NCI-H187 treated with DMSO at 0.1 percent for 48 hours (cell line): ENCODE measurements at places on chromosomes 1 and 21.

DNA sequence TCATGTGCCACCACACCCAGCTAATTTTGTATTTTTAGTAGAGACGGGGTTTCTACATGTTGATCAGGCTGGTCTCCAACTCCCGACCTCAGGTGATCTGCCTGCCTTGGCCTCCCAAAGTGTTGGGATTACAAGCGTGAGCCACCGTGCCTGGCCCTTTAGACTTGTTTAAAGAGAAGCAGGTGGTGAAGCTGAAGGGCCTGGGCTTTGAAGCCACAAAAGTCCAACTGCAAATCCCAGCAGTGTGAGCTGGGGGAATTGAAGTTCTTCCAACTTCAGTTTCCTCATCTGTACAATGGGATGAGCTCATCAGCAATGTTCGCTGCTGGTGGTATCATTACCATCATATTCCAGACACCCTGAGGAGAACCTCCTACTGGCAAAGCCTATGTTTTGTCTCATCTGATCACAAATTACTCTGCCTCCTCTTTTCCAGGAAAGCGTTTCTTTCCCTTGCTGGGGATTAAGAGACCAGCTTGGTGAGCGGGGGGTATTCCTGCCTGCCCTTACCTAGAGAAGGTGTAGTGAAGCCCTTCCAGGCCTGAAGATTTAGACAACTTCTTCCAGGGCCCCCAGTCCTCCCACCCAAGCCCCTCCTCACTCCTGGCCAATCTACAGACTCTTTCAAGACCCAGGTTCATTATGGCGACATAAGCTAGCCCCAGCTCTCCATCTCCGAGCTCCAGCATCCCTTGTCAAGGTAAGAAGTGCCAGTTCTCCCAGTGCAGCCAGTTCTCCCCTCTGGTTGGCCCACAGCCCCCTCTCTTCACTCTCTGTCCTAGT lies 2.4 kb upstream of the SHISA4 start:
- DNase-seq = no peak

DNA sequence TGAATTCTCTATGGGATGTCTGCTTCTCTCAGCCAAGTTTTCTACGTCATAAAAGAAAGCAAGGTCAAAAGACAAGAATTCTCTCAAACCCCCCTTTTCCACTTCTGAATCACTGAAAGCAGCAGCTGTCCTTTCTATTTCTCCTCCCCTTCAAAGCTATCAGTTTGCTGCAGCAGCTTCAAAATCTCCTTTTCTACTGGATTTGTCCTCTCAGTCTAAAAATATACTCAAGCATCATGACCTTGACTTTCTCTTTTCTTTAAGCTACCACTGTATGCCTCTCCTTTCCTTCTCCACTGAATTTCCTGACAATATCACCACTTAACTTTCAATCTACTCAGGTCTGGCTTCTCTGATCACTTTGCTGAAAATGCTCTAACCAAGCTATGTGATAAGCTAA lies 1.9 kb downstream of the WDR64 start:
- DNase-seq = no peak

- DNase-seq = peak; percentile 50
These were observed 464 bp downstream of the ACBD6 start for GRCh38 chr1:180501865-180502360.

GRCh38 chr1:158810311-158810710 lies 20.8 kb upstream of the MNDA start:
- DNase-seq = no peak

DNA sequence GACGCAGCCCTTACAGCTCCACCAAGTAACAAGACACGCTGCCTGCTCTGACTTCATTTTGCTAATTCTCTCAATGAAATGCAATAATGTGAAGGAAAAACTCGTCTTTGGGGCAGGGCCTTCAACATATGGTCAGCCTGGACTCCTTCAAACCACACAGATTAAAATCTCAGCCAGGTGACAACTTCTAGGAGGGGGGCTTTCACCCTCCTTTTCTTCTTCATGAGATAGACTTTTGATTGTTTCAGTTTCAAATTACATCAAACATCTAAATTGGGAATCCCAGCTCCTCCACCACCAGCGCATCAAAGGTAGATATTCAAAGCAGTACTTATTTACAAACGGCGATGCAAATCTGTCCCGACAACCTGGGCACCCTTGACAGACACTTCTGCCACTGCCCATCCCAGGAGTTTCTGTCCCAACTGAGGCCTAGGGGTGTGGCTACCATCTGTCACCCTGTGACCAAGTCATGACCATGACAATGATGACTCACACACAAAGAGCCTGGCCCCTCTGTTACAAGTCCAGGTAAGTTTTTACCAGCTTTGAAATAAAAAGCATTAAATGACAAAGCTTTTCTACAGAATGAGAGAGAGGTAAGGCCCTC lies 29.7 kb downstream of the SSBP3 start:
- no peak for DNase-seq

- DNase-seq = no peak
These were observed 200.5 kb upstream of the NEGR1 start for GRCh38 chr1:72482736-72483413.

DNA sequence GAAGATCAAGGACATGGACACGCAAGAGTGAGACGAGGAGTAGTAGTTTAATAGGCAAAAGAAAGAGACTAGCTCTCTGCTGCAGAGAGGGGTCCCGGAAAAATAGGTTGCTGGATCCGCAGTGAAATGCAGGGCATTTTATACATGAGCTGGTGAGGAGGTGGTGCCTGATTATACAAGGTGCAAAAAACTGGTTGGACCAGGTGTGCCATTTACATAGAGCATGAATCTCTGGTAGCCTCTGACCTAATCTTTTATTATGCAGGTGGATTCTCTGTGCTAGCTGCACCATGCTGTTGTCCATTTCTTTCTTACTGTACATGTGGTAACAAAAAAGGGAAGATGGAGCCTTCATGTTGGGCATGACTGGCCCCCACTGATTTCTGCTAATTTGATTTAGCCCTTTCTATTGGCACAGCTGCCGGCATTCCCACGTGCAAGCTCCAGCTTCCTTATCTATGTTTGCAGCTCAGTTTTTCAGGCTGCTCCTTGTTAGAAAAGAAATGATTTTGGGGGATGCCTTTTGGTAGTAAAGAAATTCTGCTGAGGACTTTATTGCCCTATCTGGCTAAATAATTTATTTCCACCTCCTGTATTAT lies 548.1 kb downstream of the BRINP3 start:
- no peak for DNase-seq

- no peak for DNase-seq
These were observed 2.4 kb downstream of the CEPT1 start for GRCh38 chr1:111142356-111142975.

GRCh38 chr1:94542088-94542870 lies 720 bp upstream of the F3 start:
- DNase-seq = no peak

GRCh38 chr1:203174324-203174985 lies 1.2 kb downstream of the MYBPH start:
- no peak for DNase-seq

DNA sequence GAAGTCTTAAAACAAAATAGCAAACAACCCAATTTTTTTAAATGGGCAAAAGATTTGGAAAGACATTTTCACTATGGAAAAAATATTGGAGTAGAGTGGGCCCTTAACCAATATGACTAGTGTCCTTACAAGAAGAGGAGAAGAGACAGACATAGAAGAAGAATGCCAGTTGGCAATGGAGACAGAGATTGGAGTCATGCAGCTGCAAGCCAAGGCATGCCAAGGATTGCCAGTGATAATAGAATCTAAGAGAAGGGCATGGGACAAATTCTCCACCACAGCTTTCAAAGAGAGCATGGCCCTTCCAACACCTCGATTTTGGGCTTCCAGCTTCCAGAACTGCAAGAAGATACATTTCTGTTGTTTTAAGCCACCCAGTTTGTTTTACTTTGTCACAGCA lies 92.7 kb downstream of the RGS2 start:
- DNase-seq = no peak

DNA sequence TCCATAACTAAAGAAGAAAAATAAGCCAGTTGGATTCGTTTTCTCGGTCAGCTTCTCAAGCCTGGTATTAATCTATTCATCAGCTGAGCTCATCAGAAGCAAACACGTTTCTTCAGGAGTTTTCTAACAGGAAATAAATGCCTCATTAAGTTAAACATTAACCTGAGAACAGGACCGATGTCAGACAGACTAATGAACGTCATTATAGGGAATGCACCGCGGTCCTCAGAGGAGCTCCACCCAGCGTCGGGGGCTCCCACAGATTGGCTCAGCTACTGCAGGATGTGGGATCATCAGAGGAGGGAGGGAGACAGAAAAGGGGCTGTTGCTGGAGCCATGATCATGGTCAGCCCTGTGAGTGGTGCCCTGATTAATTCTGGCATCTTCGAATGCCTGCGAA lies 615.4 kb downstream of the PTPRU start:
- DNase-seq = no peak

GRCh38 chr1:113929750-113930498 lies 800 bp downstream of the HIPK1 start:
- DNase-seq = no peak

- DNase-seq = no peak
These were observed 8.0 kb downstream of the SLC35F3 start for GRCh38 chr1:233912447-233912846.

DNA sequence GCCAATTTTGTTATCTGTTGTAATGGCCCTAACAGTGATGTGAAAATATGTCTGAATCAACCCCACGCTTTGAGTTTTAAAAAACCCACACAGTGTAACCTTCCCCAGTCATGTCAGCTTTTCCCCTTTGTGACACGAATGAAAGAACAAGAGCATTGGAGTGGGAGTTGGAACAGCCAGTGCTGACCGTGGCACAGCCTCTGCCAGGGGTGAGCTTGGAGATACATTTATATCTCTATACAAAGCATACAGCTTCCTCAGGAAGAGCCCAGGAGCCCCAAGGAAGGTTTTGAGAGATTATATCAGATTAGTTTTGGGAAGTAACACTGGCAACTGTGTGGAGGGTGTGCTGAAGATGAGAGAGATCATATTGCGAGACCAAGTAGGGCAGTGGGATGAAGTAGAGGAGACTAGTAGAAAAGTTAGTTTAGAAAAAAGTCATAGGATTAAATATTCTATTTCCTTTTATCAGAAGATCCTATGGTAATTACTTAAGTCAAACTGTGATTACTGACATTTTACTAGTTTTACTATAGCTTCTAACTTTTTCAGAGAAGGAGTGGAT lies 15.9 kb downstream of the LRRC8B start:
- DNase-seq = no peak

DNA sequence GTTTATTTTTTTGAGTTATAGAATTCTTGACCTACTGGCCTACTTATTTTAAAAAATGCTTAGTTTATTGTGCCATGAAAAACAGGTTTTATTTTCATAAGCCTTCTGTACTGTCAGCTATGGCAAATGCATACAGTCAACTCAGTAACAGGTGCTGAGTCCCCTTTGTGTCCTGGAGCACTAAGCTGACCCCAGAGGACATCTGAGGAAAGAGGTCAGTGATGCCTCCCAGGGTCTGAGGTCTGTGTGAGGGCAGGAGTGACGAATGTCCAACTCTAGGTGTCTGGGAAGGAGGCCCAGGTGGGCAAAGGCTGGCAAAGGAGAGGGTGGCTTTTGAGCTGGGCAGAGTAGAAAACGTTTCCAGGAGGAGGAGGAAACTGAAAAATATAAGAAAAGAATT lies 7.8 kb upstream of the TMEM201 start:
- DNase-seq = no peak

GRCh38 chr21:20971296-20971921 lies 26.8 kb upstream of the NCAM2 start:
- no peak for DNase-seq

- DNase-seq = no peak
These were observed 6.3 kb downstream of the CAMK1G start for GRCh38 chr1:209589863-209590262.

DNA sequence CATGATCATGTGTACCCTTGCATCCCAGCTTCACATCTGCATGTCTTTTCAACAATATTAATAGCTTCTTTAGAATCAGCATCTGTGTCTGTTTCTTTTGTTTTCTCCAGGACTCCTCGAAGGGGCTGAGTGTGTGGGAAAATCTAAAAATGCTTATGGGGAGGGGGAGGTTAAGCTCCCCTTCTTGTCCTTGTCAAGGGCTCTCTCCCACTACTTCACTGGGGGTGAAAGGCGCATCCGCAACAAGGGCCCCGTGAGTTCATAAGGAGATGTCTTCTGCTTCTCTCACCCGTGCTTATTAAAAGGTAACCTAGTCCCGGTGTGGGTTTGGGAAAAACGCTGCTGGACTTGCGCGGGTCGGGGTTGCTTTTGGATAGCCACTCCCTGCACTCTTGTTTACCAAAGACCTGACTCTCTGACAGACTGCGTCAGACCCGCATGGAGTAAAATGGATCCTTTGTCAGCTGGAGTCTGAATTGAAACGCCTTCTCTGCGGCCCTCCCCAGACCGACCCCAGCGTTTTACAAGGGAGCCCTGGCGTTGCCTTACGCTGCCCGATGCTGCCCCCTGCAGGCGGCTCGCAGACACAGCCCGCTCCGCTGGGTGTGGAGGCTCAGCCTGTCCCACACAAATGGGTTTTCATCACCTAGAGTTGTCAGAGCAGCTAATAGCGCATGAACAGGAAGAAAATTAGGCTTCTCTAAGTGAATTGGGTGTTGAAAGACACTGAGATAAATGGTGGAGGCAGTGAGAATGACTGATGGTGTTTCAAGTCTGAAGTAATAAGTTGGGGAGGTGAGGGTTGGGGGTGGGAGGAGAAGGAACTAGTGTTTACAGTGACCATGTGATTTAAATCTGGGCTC lies 53.8 kb downstream of the IER5 start:
- DNase-seq = peak; percentile 89

GRCh38 chr1:222772996-222773379 lies 36.0 kb downstream of the FAM177B start:
- no peak for DNase-seq

DNA sequence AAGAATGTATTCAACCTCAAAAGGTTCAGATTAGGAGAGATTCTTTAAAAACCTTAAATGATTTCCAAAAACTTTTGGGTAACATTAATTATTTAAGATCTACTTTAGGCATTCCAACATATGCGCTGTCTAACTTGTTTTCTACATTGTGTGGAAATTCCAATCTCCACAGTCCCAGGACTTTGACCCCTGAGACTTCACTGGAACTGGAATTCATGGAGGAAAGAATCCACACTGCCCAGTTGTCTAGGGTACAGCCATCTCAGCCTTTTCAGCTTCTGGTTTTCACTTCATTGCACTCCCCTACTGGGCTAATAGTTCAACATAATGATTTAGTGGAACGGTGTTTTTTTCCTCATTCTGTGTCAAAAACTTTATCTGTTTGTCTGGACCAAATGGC lies 161.5 kb downstream of the IER5 start:
- DNase-seq = no peak

GRCh38 chr1:3533067-3534048 lies 78.0 kb downstream of the MEGF6 start:
- no peak for DNase-seq

GRCh38 chr1:214414691-214415090 lies 133.7 kb downstream of the SMYD2 start:
- no peak for DNase-seq

- DNase-seq = no peak
These were observed 163.3 kb downstream of the RHOU start for GRCh38 chr1:228898582-228898992.

- no peak for DNase-seq
These were observed 23.6 kb downstream of the XCL2 start for GRCh38 chr1:168520052-168520751.

GRCh38 chr1:168148916-168149315 lies 12.2 kb upstream of the GPR161 start:
- no peak for DNase-seq
